ENCODE measurements at places on chromosomes 1 and 21.

GRCh38 chr1:205258719-205259118 is 31.0 kb downstream of the TMCC2 start:
- peak; percentile 70 for DNase-seq

GRCh38 chr1:147494998-147495580 is 46.2 kb upstream of the BCL9 start:
- DNase-seq = peak; percentile 38

GRCh38 chr1:24111996-24112779 is at the start of gene MYOM3:
Gene MYOM3 (minus strand): TSS chr1:24112135. CDS start chr1:24108636, 3,499 bp downstream.
- DNase-seq = peak; percentile 69

GRCh38 chr21:45756669-45757068 is 113.1 kb downstream of the PCBP3 start:
- no peak for DNase-seq

- DNase-seq = peak; percentile 20
Observed at GRCh38 chr21:36917471-36918158, 48.9 kb downstream of the HLCS start.

DNA sequence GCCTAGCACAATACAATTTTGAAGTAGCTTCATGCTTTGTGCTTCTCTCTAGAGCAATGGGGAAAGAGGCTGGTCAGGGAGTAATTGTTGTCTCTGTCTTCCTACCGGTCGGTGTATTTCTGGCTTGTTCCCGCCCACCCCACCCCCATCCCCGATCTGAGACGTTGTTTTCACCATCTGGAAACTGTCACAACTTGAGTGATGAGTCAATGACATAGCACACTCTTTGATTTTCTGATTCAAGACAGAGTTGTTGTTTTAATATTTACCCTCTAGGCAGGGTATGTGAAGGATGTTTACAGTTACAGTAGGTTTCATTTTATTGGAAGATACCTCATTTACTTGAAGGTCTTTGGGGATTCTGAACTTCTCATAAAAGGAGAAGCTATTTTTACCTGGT is 7.0 kb downstream of the IL12RB2 start:
- no peak for DNase-seq

DNA sequence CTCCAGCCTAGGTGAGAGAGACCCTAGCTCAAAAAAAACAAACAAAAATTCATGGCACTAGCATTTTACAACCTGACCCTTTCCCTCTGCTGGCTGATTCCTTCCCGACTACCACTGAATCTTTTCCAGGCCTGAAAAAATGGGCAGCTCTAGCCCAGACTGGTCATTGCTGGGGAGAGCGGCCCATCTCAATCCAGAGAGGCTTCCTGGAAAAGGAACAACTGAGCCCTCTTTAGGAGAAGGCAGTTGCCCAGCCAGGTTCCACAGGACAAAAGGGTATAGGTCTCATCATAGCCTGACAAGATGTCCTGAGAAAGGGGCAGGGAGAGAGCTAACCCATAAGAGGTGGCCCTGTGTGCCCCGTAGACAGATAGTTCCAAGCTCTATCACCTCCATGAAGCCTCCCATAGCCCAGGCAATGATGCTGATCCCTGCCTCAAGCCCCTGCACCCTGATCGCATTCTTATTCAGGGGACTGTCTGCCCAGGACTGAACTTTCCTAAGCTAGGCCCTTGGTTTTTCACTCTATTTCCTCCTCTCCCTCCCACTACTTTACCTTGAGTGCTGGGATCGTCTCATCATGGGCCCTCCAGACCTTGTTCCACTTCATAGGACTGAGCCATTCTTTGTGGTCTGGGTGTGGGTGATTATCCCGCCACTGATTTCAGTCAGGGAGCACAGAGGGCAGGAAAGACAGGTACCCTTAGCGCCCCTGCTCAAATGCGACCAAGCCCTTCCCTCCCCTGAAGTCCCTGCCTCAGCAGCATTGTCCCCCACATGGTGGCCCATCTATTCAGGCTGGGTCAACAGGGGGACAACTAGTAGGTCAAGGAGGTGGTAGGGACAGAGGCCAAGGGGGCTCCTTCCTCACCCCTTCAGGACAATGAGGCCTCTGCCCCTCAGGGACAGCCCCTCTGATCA is 18.2 kb downstream of the RHBG start:
- DNase-seq = no peak

DNA sequence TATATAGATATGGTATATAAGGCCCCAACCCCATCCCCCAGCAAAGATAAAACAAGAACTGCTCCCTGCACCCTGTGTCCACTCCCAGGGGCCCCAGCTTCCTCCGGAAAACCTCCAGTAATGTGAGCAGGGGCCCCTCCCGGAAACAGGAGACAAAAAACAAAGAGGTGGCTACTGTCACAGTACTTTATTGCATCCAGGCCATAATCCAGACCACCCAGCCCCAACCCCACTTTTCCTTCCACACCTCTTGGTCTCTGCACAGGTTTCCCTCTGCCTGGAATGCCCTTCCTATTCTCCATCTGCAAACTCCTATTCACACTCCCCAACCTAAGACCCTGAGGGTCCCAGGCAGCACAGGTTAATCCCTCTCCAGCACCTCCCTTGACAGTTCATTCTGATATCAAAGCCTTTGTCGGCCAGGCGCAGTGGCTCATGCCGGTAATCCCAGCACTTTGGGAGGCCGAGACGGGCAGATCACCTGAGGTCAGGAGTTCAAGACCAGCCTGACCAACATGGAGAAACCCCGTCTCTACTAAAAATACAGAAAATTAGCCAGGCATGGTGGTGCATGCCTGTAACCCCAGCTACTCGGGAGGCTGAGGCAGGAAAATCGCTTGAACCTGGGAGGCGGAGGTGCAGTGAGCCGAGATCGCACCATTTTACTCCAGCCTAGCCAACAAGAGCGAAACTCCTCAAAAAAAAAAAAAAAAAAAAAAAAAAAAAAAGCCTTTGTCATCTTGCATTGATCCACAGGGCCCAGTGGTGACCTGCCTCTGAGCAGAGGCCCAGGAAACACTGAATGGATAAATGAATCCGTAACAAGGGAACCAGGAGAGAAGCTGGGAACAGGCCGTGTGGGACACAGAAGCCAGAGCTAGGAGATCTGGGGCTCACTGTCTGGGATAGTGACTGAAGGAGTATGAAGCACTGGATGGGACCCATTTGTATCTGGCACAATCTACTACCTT is 2.3 kb upstream of the AUNIP start:
- no peak for DNase-seq

DNA sequence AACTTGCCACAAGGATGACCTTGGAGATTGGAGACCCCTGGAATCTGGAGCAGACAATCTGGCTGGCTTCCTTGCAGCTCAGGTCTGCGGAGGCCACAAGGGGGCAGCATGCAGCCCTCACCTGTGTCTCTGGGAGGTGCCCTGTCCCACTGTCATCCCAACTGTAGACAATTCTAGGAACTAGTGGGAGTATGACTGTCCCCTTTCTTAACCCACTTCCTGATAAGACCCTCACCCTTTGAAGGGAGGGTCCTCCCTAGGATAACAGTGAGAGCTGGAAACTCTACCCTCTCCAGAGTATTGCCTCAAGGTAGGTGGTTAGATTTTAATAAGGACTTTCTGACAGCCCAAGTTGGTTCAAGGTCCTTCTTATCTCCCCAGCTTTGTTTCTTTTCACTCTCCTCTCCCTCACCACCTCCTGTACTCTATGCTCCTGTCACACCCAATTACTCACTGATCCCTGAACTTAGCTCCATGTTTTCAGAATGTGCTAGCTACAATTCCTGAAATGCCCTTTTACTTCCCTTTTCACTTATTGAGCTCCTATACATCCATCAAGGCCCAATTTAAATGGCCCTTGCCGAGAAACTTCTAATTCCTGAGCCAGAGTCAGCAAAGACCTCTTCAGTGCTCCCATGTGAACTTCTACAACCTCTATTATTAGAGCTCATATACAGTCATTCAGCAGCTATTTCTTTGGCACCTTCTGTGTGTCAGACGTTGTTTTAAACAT is 9.2 kb upstream of the KCNQ4 start:
- DNase-seq = no peak

- no peak for DNase-seq
Observed at GRCh38 chr1:2145946-2146835, 48.4 kb downstream of the FAAP20 start.

DNA sequence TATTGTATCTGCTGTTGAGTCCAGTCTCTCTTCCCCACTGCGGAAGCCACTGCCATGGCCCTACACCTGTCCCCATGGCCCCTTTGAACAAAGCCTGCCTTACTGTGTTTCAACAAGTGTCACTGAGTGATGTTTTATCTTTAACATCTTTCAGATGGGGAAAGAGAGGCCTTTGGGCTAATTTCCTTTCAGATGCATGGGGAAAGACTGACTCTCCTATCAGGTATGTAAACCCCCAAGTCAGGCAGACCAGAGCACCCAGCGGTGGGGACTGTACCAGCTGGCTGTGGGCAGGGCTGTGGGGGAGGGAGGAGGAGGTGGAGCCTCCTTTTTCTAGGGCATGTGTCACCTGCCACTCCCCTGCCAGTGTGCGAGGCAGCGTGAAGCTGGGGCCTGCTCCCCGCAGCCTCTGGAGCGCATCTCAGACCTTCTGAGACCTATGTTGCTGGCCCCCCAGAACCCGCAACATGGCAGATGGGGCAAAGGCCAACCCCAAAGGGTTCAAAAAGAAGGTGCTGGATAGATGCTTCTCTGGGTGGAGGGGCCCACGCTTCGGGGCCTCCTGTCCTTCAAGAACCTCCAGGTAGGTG is at the start of gene PLA2G2F:
Gene PLA2G2F (plus strand): TSS at position 363 of the 590 bp plus-strand sequence. CDS start 105 bp downstream, at position 468.
- no peak for DNase-seq

DNA sequence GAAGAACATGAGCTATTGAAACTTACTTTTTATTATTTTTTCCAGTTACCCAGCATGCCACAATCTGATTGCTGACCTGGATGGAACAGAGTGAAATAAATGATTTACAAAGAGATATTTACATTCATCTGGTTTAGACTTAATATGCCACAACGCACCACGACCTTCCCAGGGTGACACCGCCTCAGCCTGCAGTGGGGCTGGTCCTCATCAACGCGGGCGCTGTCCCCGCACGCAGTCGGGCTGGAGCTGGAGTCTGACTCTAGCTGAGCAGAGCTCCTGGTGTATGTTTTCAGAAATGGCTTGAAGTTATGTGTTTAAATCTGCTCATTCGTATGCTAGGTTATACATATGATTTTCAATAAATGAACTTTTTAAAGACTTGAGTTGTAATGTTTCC is 243.9 kb downstream of the SDCCAG8 start:
- DNase-seq = no peak

DNA sequence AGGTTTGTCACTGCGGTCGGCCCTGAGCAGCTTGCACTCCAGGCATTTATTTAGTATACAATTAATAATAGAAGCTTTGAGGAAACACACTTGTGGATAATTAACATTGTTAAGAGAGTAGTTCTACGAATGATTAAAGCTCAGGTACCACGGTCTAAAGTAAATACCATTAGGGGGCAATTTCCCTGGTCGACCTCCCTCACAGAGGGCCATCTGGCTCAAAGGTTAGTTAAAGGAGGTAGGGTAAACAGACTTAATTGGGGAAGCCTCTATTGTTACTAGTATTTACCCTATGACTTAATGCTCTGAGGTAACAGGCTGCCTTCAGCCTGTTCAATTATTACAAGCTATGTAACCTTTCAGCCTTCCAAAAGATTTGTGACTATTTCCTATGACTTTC is 122.3 kb upstream of the SLC44A3 start:
- no peak for DNase-seq

- DNase-seq = no peak
Observed at GRCh38 chr1:155181371-155182051, 7.9 kb downstream of the TRIM46 start.

DNA sequence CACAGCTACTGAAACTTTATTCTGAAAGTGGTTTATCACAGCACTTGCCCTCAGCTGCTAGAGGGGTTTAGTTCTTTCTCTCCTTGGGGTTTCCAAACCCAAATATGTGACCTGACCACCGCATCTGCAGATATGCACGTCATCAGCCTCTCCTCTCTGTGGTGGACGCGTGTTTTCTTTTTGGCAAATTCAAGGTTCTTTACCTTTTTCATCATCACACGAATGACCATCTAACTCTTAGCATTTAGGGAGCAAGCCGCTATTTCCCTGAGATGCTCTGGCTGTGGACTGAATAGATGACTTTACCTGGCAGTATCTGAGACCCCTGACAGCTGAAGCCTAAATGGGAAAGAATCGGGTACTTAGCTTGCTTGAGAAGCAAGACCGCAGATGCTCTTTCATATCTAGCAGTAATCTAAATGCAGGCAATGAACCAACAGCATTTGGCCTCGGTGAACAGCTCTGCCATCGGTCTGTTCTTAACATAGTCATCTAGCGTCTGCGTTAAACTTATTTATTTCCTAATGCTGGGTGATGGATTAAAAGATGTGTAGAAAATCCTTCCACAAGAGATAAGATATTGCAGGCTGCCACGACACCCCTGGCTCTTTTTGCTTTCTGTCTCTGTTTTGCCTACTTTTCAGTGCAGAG is 463.4 kb downstream of the CAMTA1 start:
- DNase-seq = no peak

DNA sequence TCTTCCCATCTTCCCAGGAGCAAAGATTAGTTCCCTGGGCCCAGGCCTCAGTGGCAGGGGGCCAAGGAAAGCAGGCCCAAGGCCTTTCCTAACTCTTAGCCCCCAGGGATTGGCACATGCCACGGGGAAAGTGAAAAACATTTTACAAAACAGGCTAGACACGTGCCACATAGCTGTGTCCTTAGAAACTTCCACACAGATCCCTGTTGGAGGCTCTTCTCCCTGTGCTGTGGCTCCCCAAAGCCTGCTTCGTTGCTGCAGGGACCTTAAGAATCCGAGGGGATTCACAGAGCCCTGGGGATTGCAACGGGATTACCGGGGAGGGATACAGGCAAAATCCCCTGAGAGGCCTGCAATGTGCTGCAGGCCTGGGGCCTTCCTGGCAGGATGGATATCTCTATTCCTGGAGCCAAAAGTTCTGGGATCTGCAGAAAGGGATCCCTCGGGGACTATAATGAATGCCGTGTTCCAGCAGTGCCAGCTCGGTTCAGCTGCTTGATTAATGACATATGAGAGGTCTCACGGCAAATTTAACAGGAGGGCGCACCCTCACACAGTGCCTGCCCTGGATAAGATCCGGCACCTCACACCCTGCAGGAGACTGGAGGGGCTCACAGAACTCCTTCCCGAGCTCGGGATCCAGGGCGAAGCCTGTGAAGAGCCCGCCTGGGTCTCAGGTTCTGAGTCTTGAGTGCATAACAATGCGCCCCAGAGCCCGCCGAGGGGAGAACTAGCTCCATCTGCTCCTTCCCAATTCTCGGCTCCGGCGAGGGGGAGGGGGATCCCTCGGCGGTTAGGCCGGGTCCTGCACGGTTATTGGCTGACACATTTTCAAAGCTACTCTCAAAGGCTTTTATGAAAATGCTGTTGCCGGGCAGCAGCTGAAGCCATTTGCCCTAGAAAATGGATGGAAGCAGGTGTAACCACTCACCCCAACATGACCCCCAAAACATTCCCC is 15.3 kb upstream of the RGS8 start:
- DNase-seq = no peak
